ENCODE measurements at places on chromosomes 3 and 15. TPM values are rescaled to one million over a fixed set of nuclear protein-coding genes. Genes with fewer than 3 reads are reported as not detected.

Gene SOX2
- 72.0 TPM for total RNA-seq

Gene GUCA1C
- total RNA-seq, result not detected

Gene TYRO3
- 10.3 TPM for total RNA-seq

Gene EEFSEC
- 6.1 TPM for total RNA-seq

Gene ARID3B
- 4.4 TPM for total RNA-seq

Gene STAB1
- total RNA-seq, result 5.9 TPM

Gene CATSPER2
- 4.2 TPM for total RNA-seq

Gene ADAMTSL3
- 16.2 TPM for total RNA-seq

Gene SLC12A1
- total RNA-seq, result 0.98 TPM

Gene AADAC
- not detected for total RNA-seq

Gene TTBK2
- 33.9 TPM for total RNA-seq

Gene OCA2
- total RNA-seq, result 2.7 TPM

Gene ATP2C1
- total RNA-seq, result 171 TPM

Gene USP50
- 0.25 TPM for total RNA-seq

Gene TM4SF4
- total RNA-seq, result not detected

Gene ERC2
- total RNA-seq, result 58.3 TPM

Gene GABRA5
- total RNA-seq, result 27.8 TPM

Gene FRMD4B
- total RNA-seq, result 49.9 TPM

Gene SAMMSON
- not detected for total RNA-seq

Gene CORO2B
- total RNA-seq, result 28.0 TPM

Gene AEN
- total RNA-seq, result 2.7 TPM

Gene TPM1
- 80.2 TPM for total RNA-seq

Gene ANKRD34C
- total RNA-seq, result under 0.01 TPM

Gene SLC7A14
- total RNA-seq, result 5.2 TPM

Gene EIF1B
- 60.5 TPM for total RNA-seq

Gene MAP1A
- 35.2 TPM for total RNA-seq

Gene KCNAB1
- 19.9 TPM for total RNA-seq

Gene RPL22L1
- 12.5 TPM for total RNA-seq

Gene PCLAF
- total RNA-seq, result 0.74 TPM

Gene CFAP91
- total RNA-seq, result 4.9 TPM

Gene WDR93
- total RNA-seq, result 0.25 TPM

Gene IRAK2
- 3.4 TPM for total RNA-seq

Gene TAGLN3
- total RNA-seq, result 105 TPM

Gene CAND2
- 10.6 TPM for total RNA-seq

Gene KY
- 0.74 TPM for total RNA-seq

Gene SLC6A1
- total RNA-seq, result 54.6 TPM

Gene GPR160
- total RNA-seq, result 2.2 TPM

Gene BCL2A1
- total RNA-seq, result 0.49 TPM
